ENCODE measurements at places on chromosomes 7 and 10.

DNA sequence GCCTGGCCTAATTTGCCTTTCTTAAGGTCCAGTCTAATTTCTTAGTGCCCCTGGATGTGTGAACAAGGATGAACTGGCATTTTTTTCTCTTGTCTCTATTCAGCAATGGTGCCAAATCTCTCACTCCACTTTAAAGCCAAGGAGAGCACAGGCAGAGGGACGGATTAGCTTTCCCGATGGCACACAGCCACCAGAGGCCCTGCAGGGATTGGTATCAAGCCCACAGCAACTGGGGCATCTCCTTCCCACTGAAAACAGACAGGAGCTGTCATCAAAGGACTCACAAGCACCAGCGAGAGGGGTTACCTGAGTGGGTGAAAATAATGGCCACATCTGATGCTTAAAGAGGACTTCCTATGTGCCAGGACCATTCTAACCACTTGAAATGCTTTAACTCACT, 83.1 kb downstream of the ITIH5 start:
- DNase-seq, result no peak

GRCh38 chr7:156778201-156778600, 114.8 kb downstream of the LMBR1 start:
- DNase-seq, result no peak

DNA sequence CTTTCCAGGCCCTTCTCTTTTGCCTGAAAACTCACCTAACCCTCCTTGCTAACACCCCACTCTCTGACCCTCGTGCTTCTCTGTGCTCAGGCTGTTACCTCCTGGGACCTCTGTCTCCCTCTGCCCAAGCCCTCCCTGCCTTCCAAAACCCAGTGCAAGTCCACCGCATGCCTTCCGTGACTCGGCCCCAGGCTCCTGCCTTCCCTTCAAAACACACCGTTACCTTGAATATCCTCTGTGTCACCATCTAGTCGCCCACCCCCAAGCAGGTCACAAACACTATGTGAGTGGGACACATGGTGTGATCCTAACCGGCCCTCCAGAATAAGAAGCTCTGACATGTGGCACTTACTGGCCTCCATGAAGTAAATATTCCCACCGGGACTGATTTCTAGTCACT, 176.7 kb downstream of the GRID1 start:
- DNase-seq, result no peak

DNA sequence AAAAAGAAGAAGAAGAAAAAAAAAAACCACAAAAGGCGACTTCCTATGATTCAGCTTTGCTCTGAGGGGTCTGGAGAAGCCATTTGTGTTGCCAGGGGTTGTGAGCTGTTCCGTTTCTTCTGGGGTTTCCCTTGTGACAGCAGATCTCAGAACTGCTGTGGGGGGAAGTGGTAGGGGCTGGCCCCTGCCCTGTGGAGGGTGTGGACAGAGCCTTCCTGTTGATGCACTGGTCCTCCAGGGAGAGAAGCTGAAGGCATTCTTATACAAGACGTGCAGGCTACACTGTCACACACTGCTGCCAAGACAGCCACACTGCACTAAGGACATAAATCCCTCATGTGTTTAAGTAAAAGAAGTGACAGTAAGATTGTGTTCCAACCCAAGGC, 17.3 kb upstream of the CSGALNACT2 start:
- peak; percentile 92 for DNase-seq

- DNase-seq, result no peak
Observed at GRCh38 chr10:44854693-44855350, 56.3 kb upstream of the TMEM72 start.

GRCh38 chr10:25815999-25816768, 117.8 kb upstream of the MYO3A start:
- no peak for DNase-seq

GRCh38 chr7:153090764-153091163, 331.2 kb downstream of the ACTR3B start:
- DNase-seq, result no peak

DNA sequence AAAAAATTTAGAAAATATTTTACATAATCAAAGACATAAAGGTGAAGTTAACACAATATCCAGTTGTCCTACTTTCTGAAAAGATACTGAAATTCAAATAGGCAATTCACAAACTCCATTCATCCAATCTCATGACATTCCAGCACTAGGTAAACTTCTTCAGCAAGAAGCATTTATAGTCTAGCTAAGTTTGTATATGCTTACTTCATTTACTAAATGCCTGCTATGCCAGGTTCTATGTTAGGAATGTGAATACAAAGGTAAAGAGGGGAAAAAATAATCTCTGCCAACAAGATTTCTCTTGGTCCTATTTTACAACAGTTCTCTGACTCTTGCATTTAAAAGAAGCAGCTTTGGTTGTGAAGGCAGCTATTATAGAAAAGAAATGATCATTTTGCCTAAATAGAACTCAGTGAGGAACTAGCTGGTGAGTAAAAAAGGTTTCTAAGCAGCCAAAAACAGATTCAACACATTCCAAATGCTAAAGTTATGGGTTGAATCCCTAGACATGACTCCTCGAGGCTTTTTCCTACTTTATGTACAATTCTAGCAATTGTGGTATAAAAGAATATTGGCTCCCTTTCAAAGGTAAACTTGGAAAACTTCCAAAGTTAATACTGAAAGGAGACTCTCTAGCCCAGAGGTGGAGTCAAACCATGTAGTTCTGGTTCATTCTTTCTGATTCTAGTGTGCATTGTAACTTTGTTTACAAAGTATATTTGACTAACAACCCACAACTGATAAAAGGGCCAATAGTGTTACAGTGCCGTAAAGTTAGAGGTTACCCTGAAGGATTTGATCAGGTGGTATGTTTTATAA, 30.9 kb upstream of the KLHL7 start:
- no peak for DNase-seq

DNA sequence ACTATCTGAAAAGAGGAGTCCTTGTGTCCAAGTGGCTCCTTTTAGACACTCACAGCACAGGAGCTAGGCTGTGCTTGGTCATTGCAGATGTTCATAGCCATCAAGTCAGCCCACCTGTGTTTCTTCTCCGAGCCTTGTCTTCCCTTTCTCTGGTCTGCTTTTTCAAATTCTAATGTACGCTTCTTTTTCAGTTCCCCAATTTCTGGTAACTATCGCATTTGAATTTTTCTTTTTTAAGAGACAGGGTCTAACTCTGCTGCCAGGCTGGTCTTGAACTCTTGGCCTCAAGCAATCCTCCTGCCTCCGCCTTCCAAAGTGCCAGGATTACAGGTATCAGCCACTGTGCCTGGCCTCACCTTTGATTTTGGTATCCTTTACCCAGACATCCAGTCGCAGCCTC, 18.9 kb downstream of the APBB1IP start:
- no peak for DNase-seq

DNA sequence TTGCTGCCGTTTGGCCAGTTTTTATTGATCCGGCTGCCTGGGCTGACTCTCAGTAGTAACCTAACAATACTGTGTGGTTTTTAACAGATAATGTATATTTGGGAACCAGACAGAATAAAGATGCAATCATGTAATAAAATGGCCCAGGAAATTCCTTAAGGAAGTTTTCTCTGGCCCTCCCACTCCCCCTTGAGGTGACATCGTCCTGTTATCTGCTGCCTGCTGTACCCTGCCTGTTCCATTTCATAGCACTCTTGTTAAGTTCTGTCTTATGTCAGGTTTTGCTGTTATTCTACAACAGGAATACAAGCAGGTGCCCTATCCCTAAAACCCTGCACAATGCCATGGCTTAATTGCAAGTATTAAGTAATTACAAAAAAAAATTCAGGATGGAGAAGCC, 12.5 kb downstream of the ITGB8 start:
- DNase-seq, result no peak

GRCh38 chr10:132107186-132107948, 41.6 kb downstream of the JAKMIP3 start:
- DNase-seq, result no peak

GRCh38 chr7:21076574-21076973, 289.9 kb upstream of the SP8 start:
- no peak for DNase-seq

- DNase-seq, result no peak
Observed at GRCh38 chr10:115979576-115979975, 293.4 kb downstream of the GFRA1 start.

DNA sequence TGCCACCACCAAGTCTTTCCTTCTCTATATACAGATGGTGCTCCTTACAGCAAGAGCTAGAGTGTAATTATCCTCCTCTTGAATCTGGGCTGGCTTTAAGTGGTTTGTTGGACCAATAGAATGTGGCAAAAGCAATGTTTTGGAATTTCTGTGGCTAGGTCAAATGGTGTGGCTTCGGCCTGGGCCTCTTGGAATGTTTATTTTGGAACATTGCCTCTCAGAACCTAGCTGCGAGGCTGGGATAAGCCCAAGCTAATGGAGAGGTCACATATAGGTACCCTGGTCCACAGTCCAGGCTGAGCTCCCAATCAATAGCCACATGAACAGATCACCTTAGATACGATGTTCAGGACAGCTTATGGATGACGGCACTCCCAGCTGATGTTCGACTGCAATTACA, 556.7 kb downstream of the TYW1 start:
- DNase-seq, result no peak

Data from common myeloid progenitor, CD34-positive (primary cell).